HuH-7 (cell line): ENCODE measurements at places on chromosomes 12 and 14.
A peak's percentile ranks its signal among the peaks of the same experiment; 100 is the strongest.

DNA sequence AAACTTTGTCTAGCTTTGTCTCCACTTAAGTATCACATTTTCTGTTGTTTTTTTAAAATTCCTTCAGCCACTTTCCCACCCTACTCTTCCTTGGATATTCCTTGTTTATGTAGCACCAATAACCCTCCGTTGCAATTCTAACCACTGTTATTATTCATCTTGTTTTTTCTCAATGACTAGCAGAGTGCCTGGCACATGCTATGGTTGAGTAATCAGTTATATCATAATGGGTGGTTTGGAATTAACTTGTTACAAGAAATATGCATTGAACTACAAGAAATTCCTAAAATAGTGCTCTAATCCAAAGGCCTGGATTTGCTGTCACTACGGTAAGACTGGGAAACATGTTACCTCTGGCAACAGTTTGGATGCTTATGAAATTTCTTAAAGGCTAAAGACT lies 756.6 kb downstream of the NOVA1 start:
- no peak for DNase-seq

- no peak for DNase-seq
Observed at GRCh38 chr14:103343164-103343879, 9.3 kb downstream of the EIF5 start.

DNA sequence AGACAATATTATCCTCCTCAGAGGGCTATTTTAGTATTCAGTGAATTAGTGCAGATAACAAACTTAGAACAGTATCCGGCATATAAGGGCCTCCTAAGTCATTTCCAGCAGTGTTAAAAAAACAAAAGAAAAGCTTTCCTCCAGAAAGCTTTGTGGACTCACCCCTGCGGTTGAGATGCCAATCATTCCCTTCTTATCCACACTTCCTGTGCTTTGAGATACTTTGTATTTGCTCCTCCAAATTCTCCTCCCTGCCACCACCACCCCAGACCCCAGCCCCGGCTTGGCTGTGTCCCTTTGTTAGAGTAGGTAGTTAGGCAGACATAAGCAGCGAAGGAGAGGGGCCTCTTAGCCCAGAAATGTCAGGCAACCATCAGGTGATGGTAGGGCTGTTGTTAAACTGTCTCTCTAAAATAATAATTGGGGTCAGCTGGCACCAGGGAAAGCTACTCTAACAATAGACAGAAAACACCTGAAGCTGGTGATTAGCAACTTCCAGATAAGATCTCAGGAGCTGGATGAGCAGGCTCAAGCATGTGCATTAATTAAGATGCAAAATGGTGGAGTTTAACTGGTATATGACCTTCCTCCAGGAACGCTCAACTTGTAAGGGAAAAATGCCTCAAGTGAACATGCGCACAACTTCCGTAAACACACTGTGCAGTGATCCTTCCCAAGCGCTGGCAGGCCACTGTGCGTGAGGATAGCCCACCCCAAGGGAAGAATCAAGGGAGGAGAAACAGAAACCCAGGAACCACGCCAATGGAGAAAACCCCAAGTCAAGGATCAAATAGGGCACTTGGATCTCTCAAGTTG lies 152.1 kb upstream of the EEA1 start:
- no peak for DNase-seq

DNA sequence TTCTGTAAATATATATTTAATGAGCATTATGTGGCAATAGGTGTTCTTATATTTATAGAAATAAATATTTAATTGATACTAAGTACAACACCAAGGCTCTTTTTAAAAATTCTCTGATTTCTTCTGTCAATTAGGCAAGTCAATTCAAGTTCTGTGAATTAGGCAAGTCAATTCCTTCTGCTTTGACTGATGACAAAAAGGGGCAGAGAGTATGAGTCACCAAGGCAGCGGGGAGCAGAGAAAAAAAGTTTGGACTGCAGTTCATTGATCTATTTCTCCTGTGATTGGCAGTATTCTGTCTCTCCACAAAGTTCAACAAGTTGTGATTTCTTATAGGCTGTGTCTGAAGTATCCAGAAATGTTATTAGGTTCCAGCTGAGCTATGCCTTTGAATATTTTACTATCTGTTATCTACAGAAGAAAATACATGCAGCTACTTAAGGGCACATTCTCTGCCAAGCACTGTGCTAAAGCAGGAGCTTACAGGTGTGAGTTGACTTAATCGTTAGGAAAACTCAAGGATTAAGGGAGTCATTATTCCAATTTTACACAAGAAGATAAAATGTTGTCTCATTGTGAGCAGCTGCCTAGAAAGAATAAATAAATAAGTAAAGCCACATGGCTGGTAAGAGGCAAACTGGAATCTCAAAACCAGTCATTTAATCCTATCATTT lies 206.4 kb upstream of the ALG10B start:
- DNase-seq: no peak

- peak; percentile 87 for DNase-seq
Observed at GRCh38 chr12:6326316-6327228, 15.3 kb downstream of the TNFRSF1A start.

DNA sequence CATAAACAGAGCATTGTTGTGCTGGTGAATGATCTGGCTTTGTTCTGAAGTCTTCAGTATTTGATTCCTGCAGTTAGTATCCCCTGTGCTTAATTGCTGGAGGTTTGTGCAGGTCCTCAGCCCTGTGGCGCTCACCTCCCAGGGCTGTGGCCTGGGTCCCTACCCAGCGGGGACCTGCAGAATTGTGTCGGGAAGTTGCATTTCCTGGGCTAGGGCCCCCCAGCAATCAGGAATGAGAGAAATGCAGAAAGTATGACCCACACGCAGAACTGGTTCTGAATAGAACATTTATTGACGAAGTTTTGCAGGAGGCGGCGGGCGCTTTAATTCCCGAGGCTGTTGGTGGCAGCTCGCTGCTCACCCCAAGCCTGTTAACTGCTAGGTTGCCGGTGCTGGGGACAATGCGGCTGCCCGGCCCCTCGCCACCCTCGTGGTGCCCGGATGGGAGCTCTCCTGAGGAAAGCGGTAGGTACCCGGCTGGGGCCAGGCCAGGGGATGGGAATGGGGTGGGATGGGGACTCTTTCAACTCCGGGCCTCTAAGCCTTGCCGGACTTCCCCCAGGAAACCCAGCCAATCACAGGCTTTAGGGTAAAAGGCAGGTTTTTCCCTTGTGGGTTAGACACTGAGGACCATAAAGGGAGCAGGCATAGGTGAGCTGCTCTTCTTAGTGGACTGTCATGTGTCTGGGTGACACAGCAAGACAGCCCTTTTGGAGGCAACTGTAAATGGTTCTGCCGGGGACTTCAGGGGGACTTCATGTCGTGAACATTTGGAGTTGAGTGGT lies 11.6 kb downstream of the PLEKHG3 start:
- no peak for DNase-seq

GRCh38 chr14:85198001-85198400 lies 331.9 kb upstream of the FLRT2 start:
- DNase-seq: no peak

DNA sequence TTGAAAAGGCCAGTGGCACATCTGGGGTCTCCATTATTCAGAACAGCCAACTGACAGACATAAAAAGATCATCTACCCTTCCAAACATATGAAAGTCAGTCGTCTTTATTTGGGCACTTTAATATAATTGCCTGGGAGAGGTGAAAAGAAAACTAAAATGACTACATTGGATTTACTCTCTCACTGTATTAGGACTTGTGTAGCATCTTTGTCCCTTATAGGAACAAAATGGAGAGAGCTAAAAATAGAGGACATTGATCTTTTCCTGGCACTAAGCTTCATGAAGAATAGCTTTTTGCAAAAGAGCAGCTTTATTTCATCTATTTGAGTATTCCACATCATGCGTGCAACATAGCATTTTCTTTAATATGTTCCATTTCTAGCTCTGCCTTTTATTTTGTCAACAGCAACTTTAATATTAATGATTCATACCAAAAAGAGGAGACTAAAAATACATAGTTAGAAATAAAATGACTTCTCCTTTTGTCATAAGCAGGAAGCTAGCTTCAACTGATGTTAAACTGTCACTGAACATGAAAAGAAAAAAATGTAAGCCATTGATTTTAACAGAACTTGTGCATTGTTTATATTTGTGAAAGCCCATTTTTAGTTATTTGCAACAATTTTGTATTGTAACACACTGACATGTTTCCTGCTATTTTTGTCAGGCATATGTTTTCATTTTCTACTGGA lies 254.6 kb downstream of the SEC23A start:
- DNase-seq: no peak

DNA sequence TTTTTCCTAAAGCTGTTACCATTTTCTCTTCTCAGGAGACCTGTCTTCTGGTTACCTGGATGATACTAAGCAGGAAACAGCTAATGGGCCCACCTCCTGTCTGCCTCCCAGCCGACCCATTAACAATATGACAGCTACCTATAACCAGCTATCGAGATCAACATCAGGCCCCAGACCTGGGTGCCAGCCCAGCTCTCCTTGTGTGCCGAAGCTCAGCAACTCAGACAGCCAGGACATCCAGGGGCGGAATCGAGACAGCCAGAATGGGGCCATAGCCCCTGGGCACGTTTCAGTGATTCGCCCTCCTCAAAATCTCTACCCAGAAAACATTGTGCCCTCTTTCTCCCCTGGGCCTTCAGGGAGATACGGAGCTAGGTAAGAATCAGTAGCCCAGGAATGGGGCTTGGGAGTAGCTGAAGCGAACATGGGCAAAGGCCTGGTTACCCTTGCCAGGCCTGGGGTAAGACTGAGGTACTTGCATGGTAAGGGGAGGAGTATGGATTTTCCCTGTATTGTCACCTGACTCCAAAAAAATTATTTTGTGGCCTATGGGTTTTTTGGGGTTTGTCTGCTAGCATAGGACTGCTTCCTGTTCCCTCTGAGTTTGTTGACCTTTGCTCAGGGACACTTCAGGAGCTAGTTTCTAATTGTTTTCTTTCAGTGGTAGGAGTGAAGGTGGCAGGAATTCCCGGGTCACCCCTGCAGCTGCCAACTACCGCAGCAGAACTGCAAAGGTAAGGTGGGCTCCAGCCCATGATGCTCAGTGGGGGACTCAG lies 26.6 kb downstream of the TRAFD1 start:
- DNase-seq: no peak

DNA sequence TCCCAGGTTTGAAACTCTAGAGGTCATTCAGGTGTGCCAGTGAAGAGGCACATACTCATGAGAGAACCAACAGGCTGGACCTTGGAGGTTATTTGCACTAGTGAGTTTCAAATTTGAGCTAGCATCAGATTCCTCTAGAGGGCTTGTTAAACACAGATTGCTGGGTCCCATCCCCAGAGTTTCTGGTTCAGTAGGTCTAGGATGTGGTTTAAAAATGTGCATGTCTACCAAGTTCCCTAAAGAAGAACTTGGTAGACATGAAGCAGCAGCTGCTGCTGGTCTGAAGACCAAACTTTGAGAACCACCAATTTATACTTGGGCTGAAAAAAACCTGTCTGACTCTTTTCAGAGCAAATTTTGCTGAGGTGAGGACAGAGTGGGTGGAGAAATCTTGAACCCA lies 61.7 kb downstream of the SUSD6 start:
- no peak for DNase-seq

GRCh38 chr12:92546635-92547348 lies 156.0 kb upstream of the PLEKHG7 start:
- DNase-seq: peak; percentile 14

DNA sequence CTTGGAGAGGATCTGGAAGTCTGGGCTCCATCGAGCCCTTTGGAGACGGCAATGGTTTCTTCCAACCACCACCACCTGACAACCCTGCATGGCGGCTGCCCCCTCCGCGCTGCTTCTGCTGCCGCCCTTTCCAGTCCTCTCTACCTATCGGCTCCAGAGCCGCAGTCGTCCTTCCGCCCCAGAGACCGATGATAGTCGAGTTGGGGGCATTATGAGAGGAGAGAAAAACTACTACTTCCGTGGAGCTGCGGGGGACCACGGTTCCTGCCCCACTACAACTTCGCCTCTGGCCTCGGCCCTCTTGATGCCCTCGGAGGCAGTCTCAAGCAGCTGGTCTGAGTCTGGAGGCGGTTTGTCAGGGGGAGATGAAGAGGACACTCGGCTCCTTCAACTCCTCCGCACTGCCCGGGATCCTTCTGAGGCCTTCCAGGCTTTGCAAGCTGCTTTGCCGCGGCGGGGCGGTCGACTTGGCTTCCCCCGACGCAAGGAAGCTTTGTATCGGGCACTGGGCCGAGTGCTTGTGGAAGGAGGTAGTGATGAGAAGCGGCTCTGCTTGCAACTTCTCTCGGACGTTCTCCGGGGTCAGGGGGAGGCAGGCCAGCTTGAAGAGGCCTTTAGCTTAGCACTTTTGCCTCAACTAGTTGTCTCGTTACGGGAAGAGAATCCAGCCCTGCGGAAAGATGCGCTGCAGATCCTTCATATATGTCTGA lies 499 bp downstream of the TOGARAM1 start:
- no peak for DNase-seq

- DNase-seq: no peak
Observed at GRCh38 chr14:77099425-77100167, 1.5 kb downstream of the CIPC start.

GRCh38 chr12:122202017-122202416 lies 1.5 kb upstream of the B3GNT4 start:
- no peak for DNase-seq

DNA sequence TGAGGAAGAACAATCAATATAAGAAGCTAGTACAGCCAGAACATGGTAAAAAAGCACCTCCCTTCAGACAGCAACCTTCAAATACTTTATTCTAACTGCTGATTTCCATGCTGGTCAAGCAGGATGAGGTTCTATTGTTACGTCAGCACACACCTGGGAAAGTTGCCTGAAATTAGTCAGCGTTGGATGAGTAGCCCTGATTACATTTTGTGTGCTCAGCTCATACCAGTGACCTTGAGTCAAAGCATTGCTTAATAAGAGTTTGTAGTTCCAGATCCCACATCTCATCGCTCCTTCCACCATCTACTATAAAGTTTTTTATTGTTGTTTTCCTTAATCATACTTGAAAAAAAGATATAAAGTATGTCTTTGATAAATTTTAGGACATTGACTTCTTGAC lies 361.5 kb downstream of the EGLN3 start:
- DNase-seq: no peak

GRCh38 chr14:76918256-76918781 lies 92.1 kb downstream of the LRRC74A start:
- no peak for DNase-seq

DNA sequence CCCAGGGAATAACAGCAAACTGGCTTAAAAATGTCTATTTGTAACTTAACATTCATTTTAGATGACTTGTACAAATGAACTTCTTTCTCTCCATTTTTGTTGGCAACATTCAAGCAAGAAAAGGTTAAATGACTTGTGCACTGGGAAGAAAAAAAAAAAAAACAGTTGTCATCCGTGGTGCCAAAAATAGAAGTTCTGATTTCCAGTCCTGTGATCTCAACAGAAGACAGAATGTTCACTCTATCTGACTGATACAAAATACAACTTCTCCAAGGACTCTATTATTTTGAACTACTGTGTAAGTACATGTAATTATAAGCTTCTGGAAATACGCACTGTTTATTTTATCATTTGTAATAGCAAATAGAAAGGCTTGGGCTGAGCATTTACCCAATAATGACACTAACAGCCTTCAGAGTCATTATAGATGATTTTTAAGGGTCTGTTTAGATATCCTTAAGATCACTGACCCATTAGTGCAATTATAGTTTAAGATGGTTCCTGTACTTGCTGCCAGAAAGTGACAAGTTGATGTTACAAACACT lies 59.9 kb downstream of the LIN7A start:
- DNase-seq: no peak

GRCh38 chr12:78918268-78918667 lies 53.7 kb downstream of the SYT1 start:
- DNase-seq: no peak

- no peak for DNase-seq
Observed at GRCh38 chr12:79775355-79776027, 84.7 kb upstream of the PAWR start.

GRCh38 chr14:90580377-90581335 lies 183.8 kb downstream of the CALM1 start:
- no peak for DNase-seq

GRCh38 chr14:104268295-104268694 lies 129.9 kb downstream of the KIF26A start:
- no peak for DNase-seq
